Left ventricle myocardium inferior (tissue), 1 donor: ENCODE measurements at places on chromosomes 3 and 15. TPM values are rescaled to one million over a fixed set of nuclear protein-coding genes. Genes with fewer than 3 reads are reported as not detected.
A peak's percentile ranks its signal among the peaks of the same experiment; 100 is the strongest.

Gene TNNC1
- total RNA-seq, result 8,962 TPM

Gene WDR49
- 3.7 TPM for total RNA-seq

DNA sequence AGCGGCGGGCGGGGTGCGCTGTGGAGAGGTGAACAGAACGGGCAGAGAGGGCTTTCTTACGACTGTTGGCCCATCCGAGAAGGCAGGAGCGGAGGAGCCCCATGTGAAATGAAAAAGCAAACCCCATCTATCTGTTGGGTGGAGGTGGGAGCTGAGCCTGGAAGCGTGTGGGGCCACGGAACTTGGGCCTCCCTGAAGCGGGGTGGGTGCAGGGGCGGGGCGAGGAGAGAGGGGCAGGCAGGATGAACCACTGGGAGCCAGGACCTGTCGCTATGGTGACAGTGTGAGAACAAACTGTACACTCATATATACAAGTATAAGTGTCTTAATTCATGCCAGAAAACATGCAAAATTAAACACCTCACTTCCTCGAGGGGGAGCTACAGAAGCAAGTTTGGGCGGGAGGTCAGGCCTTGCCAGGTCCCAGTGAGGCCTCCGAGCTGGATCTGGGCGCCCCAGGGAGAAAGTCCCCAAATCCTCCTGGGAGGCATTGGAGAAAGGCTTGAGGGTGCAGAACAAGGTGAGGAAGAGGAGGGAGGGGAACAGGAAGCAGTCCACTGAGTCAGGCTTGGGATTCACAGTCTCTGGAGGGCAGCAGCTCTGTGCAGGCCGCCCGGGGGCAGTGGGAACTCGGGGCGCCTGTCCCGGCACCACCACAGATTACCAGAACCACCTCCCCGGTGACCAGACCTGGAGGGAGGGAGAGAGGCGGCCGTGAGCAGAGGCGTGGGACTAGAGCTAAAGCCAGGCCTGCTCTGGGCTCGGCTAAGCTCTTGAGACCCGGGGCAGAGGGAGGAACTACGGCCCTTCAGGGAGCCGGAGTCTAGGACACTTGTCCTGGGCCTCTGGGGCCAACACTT is 34.8 kb downstream of the RBPMS2 start:
- DNase-seq, result peak; percentile 83

DNA sequence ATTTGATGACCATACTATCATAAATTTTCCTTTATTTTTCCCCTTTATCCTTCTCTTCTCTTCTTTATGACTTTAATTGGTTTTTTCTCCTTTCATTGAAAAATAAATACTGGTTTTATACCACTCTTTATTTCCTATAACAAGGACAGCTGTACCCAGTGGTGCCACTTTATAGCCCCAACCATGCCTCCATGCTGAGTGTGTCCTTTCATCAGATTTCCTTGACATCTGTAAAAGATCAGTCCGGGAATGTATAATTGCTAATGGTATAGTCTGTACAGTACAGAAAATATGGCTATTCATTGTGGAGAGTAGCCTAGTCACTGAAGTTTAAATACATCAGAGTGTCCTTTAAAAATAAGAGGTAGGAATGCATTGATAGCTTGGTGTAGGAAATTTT is 74.6 kb downstream of the EPHA3 start:
- DNase-seq, result no peak

DNA sequence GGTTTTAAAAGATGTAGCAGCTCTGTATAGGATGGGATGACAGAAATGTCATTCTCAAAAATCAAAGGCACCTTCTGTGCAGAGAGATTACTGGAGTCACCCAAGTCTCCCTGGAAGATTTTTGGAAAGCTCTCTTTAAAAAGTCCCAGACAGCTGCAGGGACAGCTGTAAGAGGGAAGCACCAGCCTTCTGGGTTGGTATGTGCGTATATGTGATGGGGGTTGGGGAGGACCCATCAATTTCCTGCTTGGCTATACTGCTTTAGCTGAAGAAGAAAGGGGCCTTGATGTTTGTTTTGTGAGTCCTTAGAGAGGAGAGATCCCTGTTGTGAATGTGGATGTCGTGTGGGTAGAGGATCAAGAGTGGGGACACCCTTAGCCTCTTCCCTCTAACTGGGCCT is 5.4 kb upstream of the SEC11A start:
- DNase-seq, result no peak

DNA sequence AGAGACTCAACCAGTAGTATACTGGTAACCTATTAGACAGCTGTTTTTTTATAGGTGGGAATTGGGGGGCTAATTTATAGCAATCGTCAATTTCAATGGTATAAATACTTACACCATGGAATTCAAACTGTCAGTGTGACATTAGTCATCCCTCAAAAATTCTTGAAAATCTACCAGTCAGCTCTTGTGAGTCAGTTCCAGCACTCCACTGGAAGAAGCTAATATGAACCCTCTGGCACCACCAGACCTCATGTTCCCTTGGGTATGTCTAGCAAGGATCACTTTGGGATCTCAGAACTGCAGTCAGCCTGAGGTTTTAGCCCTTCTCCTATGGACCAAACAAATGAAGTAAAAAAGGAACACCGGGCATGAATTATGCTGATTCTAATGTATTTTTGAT is 11.8 kb upstream of the UACA start:
- DNase-seq, result no peak

GRCh38 chr3:192827863-192828594 is 89.6 kb downstream of the MB21D2 start:
- DNase-seq, result no peak
